ENCODE measurements at places on chromosomes 16 and 17.

DNA sequence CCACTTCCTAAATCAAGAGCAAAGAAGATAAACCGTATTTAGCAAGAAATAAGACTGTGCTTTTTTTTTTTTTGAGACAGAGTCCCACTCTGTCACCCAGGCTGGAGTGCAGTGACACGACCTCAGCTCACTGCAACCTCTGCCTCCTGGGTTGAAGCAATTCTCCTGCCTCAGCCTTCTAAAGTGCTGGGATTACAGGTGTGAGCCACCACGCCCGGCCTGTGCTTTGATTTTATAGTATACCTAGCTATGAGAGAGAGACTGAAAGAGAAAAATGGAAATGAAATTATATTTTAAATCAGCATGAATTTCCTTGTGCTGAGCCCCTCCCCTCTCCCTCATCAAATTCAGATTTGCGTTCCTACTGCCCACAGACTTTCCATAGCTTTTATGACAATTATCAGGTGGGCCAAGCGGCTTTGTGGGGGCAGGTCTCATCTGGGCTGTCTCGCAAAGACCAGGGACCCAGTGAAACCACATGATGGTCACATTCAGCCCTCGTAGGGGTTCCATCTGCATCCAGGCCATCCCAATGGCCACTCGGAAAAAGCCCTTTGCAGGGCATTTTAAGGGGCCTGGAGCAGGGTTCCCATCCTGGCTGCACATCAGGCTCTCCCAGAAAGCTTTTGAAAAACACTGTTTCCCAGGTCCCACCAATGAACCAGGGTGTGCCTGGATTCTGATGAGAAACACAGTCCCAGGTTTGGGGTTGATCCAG, 8.5 kb downstream of the CACNG1 start:
- no peak for DNase-seq

DNA sequence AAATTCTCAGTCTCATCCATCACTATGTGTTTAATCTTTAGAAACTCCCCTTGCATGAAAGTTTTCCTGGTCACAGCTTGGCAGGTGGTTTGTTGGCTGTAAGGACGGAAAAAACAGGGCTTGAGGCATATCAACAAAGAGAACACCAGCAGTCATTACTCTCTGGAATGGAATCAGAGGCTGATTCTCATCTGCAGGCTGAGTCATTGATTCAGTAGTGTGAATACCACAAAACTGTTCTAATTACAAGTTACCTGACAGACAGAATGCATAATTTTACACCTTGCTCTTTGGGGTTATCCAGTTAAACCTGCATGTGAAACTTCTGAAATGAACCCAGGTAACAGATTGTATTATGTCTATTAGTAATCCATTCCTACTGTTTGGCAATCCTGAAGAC, 11.5 kb upstream of the SLFN12L start:
- no peak for DNase-seq

GRCh38 chr17:41018541-41018940, 8.5 kb downstream of the KRTAP1-5 start:
- no peak for DNase-seq

- DNase-seq: no peak
Measured at GRCh38 chr16:53852678-53853077, 148.7 kb downstream of the FTO start.

GRCh38 chr16:85460252-85461021, 152.7 kb upstream of the GSE1 start:
- DNase-seq: no peak

DNA sequence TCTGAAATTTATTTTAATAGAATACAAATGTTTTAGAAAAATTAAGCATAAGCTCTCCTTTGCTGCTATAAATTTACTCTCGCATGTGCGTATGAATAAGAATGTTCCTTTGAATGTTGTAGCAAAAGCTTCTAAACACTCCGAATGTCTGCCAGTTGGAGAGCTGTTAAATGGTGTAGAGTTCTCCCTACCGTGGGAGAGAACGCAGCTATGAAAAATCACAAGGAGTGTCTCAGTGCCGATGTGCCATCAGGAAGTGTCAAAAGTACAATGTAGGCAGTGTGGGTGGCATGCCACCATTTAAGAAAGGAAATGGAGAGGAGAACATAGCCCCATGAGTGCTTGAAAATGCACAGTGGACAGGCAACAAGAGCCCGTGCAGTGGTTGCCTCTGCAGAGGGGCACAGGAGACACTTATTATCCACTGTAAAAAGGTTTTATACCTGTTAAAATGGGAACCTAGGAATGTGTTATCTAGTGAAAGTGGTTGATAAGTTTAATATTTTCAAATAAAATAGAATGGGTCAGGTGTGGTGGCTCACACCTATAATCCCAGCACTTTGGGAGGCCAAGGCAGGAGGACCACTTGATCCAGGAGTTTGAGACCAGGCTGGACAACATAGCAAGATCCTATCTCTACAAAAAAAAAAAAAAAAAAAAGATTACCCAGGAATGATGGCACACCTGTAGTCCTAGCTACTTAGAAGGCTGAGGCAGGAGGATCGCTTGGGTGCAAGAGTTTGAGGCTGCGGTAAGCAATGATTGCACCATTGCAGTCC, 144.0 kb downstream of the SOCS1 start:
- DNase-seq: no peak

Measured in GM12878 (cell line).